Osteocyte (in vitro differentiated cells): ENCODE measurements at places on chromosomes 1 and 21.

GRCh38 chr1:117607471-117607870, 1.6 kb downstream of the TENT5C start:
- no peak for DNase-seq

DNA sequence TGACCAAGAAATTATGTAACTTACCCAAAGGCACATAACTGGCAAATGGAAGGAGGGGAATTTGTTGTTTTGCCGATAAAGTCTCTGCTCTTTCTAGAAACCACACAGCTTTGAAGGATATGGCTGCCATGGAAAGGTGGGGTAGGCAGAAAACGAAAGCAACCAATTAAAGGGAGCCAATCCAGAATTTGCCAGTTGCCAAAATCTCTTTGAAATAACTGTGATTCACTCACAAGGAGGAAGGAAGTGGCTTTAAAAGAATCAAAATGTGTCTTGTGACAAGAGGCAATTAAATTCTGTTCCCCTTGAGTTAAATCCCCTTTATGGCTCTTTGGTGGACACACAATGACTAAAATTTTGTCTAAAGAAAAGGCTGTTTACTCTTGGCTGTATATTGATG, 61.2 kb upstream of the CCDC190 start:
- DNase-seq, result no peak

DNA sequence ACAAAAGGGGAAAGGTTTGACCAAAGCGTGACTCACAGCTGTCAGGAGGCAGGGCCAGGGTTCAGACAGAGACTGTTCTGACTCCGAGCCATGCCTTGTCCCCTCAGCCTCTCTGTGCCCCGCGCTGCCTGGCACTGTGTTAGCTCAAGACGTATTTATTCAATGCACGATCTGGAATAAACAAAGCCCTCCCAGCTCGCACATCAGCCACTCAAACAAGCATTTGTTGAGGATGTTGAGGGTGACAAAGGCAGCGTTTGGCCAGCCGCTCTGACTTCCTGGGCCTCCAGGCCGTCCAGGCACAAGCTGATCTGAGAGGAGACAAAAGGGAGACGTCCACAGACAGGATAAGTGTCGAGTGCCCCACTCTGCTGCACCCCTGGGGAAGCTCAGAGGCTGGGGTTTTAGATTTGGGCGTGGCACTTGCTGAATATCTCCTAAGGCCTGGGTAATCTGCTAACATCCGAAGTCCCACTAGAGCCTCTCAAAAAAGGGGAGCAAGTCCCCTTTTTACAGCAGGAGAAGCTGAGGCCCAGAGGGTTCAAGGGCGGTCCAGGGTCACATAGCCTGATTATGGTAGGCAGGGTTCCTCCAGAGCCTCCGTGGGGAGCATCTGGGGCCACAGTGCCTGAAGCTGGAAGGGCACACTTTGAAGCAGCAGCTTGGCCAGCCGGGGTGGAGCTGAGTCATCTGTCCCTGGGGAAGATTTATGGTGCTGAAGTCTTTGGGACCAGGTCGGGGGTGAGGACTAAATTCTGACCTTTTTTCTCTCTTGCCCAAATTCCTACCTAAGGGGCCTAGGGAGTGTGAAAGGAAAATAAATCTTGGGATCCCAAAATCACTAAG, 95.9 kb downstream of the SPSB1 start:
- no peak for DNase-seq

- no peak for DNase-seq
Observed at GRCh38 chr1:97007840-97008604, 286.4 kb downstream of the PTBP2 start.

DNA sequence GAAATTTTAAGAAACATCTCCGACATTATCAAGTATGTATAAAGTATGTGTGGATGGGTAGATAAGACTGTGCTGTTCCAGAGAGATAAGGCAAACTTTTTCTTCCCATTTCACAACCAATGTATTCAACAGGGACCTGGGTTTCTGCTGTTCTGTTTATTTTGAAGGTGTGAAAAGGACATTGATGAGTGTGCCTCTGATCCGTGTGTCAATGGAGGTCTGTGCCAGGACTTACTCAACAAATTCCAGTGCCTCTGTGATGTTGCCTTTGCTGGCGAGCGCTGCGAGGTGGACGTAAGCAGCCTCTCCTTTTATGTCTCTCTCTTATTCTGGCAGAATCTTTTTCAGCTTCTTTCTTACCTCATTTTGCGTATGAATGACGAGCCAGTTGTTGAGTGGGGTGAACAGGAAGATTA, 174.0 kb downstream of the CRB1 start:
- no peak for DNase-seq
